ENCODE measurements at places on chromosomes 2 and 18. TPM values are rescaled to one million over a fixed set of nuclear protein-coding genes. Genes with fewer than 3 reads are reported as not detected.
A peak's percentile ranks its signal among the peaks of the same experiment; 100 is the strongest.

Gene NLRC4
- total RNA-seq, result 0.40 TPM

Gene AMMECR1L
- total RNA-seq, result 9.4 TPM

Gene SH3RF3
- 2.7 TPM for total RNA-seq

Gene SLC4A3
- total RNA-seq, result 5.5 TPM

Gene TBR1
- not detected for total RNA-seq

Gene TIGD1
- total RNA-seq, result 5.1 TPM

Gene NMUR1
- 0.18 TPM for total RNA-seq

Gene DAW1
- not detected for total RNA-seq

DNA sequence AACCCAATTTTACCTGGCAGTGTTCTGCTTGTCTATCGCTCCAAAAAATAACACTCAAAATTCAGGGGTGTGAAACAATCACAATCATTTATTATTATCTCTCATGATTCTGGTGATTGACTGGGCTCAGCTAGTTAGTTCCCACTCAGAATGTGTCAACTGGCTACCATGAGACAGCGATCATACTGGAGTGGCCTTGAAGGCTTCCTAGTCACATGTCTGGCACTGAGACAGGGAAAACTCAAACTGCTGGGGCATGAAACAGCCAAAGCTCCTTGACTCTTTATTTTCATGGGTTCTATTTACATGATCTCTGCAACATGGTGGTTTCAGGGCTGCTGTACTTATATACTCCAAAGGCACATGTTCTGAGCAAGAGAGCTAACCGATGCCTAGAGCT is 6.2 kb upstream of the ANXA4 start:
- H3K27me3 ChIP-seq, result no peaks in the 10 kb centered on the region
- H3K4me3 ChIP-seq, result no peak overlapping the region
- H3K27ac ChIP-seq, result no peak overlapping the region
- peaks cover 6% of the 10 kb centered on the region for H3K4me1 ChIP-seq

GRCh38 chr2:18540872-18541271 is 19.6 kb downstream of the RDH14 start:
- H3K4me3 ChIP-seq, result no peak overlapping the region
- no peak overlapping the region for H3K27ac ChIP-seq
- no peaks in the 10 kb centered on the region for H3K27me3 ChIP-seq
- no peaks in the 10 kb centered on the region for H3K4me1 ChIP-seq
- DNase-seq, result no peak

DNA sequence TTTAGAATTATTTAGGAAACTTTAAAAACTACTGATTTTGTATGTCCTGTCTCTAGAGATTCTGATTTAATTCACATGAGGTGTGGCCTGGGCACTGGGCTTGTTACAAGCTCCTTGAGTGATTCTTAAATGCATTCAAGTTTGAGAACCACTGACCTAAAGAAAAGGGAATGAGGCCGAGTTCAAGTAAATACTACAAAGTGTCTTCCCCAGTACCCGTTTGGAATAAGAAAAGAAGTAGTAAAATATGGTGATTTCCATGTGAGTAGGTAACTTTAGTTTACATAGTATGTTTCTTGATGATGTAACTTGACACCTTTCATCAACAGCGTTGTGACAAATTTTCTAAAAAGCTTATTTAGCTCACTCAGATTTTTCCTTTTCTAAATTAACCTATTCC is 1022.9 kb upstream of the NRXN1 start:
- H3K4me1 ChIP-seq, result no peaks in the 10 kb centered on the region
- H3K27me3 ChIP-seq, result no peaks in the 10 kb centered on the region
- no peak for DNase-seq
- no peak overlapping the region for H3K27ac ChIP-seq
- no peak overlapping the region for H3K4me3 ChIP-seq

DNA sequence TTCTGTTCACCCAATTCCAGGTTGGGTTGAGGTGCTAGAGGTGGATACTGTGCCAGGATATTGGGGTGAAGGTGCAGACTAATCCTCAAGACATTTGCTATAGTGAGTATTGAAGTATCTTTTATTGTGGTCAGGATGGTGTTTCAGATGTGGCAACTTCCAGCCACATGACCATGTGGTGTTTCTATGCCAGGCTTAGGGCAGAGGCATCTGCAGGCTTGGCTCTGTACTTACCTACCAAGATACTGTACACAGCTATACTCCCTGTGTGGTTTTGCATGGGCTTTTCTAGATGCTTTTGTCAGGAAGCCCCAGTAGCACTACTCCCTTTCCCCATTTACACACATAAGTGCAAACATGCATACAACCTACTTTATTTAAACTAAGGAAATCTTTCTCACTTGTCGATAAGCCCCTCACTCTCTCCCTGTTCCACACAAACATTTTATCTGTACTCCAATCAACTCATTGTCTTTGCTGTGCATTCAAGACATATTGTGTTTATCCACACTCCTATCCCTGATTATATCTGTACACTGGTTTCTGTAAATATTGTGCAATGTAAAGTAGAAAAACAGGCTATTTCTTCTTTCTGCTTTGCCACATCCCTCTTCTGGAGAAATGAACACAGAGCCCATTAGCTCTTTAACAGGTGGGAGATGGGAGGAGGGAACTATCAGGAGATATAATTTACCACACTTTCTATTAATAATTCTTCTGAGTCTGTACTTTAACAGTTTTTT is 12.3 kb downstream of the ARL6IP6 start:
- no peak overlapping the region for H3K27ac ChIP-seq
- H3K4me3 ChIP-seq, result no peak overlapping the region
- no peaks in the 10 kb centered on the region for H3K4me1 ChIP-seq
- no peaks in the 10 kb centered on the region for H3K27me3 ChIP-seq
- peaks cover 2% of the 10 kb centered on the region for H3K36me3 ChIP-seq

GRCh38 chr2:54370405-54371104 is 85.6 kb upstream of the SPTBN1 start:
- H3K27me3 ChIP-seq, result no peaks in the 10 kb centered on the region
- no peak overlapping the region for H3K4me3 ChIP-seq
- H3K27ac ChIP-seq, result peak overlapping the region; percentile 8
- peaks cover 28% of the 10 kb centered on the region for H3K4me1 ChIP-seq
- H3K36me3 ChIP-seq, result no peaks in the 10 kb centered on the region

DNA sequence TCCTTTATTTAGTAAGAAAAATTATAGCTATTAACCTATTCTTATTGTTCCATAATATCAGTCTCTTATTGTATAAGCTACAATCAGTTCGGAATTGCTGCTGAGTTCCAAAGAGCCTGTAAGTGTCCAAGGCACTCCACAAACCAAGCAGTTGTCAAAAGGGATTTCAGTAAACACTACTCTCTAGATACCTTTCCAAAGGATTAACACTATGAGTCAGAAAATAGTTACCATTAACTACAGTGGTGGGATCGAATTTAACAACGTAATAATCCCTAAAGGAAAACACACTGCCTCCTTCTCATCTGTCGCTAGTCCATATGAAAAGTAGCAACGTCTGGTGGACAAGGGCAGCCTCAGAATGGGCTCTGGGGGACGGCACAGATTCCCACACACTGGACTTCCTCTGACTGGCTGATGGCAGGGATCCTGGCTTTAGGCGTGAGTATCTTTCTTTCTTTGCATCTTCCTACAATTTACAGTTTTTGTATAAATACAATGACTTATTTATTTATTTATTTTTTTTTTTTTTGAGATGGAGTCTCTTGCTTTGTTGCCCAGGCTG is 8.8 kb downstream of the TGFBRAP1 start:
- H3K4me3 ChIP-seq, result no peak overlapping the region
- peak; percentile 20 for DNase-seq
- peaks cover 6% of the 10 kb centered on the region for H3K4me1 ChIP-seq
- H3K27ac ChIP-seq, result no peak overlapping the region
- H3K36me3 ChIP-seq, result no peaks in the 10 kb centered on the region
- no peaks in the 10 kb centered on the region for H3K27me3 ChIP-seq

GRCh38 chr18:13366962-13367892 is 148.7 kb downstream of the LDLRAD4 start:
- H3K4me1 ChIP-seq, result no peaks in the 10 kb centered on the region
- DNase-seq, result no peak
- no peak overlapping the region for H3K4me3 ChIP-seq
- H3K36me3 ChIP-seq, result no peaks in the 10 kb centered on the region

DNA sequence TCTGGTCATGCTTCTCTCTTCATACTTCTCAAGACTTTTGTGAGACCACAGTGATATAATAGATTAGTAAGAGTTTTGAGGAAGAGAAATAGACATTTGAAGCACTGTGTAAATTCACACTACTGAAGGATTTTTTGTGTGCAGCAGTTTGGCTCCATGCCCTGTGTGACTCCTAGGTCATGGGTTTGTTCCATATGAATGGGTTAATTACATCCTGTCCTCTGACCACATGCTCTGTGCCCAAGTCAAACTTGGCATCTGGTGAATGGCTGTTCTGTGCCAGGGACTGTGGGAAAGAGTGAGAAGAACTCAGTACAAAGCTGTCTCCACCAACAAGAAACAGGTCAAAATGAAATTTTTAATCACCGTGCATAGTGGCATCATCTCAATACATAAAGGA is 304.0 kb downstream of the LNPK start:
- no peak overlapping the region for H3K4me3 ChIP-seq
- H3K27ac ChIP-seq, result no peak overlapping the region
- no peaks in the 10 kb centered on the region for H3K27me3 ChIP-seq
- H3K4me1 ChIP-seq, result no peaks in the 10 kb centered on the region

- H3K4me3 ChIP-seq, result no peak overlapping the region
- H3K27ac ChIP-seq, result no peak overlapping the region
- no peak for DNase-seq
- peaks cover 5% of the 10 kb centered on the region for H3K4me1 ChIP-seq
Measured at GRCh38 chr18:79610461-79611039, 69.1 kb upstream of the CTDP1 start.

DNA sequence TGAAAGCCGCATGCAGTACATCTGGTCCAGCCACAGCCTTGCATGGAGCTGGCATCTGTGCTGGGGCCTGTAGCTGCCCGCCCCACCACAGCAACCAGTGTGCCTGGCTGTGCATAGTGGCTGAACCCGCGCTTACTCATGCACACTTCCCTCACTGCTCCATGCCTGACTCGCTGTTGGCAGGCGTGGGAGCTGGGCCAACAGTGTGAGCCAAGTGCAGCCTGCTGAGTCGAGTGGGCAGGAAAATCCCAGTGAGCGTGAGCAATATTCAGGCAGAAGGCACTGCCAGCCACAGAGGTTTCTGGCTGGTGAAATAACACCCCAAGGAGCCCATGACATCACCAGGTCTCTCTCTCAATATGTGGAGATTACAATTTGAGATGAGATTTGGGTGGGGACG is 1674.1 kb upstream of the TMEFF2 start:
- H3K27ac ChIP-seq, result no peak overlapping the region
- no peaks in the 10 kb centered on the region for H3K27me3 ChIP-seq
- H3K4me3 ChIP-seq, result no peak overlapping the region
- no peaks in the 10 kb centered on the region for H3K36me3 ChIP-seq
- H3K4me1 ChIP-seq, result no peaks in the 10 kb centered on the region
- DNase-seq, result no peak

DNA sequence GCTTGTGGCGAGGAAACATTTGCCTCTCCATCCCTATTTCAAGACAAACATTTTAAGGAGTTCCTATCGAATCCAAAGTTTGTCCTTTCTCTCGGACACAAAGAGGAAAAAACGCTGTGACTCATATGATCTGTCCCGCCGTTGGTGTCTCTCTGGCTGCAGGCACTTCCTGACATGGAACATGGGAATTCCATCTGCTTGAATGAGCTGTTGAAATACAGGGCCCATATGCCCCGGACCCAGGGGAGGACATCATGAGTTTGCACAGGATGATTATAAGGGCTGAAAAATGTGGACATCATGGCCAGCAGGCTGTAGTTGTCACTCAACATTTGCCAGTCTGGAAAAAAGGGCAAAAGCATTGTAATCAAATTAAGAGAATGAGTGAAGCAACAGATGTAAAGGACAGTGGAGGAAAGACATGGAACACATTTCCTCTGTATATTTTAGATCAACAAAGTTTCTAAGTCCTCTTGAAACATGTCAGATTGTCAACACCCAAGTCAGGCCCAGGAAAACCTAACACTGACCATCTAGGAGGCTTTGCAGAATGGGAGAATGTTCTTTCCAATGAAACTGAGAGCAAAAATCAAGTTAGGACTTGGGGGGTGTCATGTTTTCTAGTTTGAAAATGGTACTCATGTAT is 103.2 kb upstream of the SMIM21 start:
- peak; percentile 72 for DNase-seq
- no peaks in the 10 kb centered on the region for H3K27me3 ChIP-seq
- no peak overlapping the region for H3K4me3 ChIP-seq
- H3K27ac ChIP-seq, result peak overlapping the region; percentile 74
- H3K4me1 ChIP-seq, result peaks cover 35% of the 10 kb centered on the region
